ENCODE measurements at places on chromosomes 5 and 9.

DNA sequence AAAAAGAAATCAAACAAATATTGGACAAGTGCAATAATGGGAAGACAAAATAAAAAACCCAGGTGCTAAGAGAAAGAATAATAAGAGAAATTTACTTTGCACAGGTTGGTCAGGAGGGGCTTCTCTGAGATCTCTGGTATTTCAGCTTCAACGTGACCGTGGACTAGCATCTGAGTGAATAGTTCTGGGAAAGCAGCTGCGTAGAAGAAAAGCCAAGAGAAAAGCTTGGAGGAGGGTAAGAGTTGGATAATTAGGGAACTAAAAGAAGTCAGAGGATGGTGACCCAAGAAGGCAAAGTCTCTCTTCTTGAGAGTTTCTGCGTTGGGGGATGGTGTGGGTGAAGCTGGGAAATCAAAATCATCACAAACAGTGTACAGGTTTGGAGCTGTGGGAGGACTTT lies 41.6 kb downstream of the YIPF5 start:
- no peak for DNase-seq

- DNase-seq = no peak
These were observed 53.5 kb downstream of the ZFR start for GRCh38 chr5:32390819-32391591.

- no peak for DNase-seq
These were observed 408.8 kb upstream of the KIF2A start for GRCh38 chr5:61897251-61897650.

DNA sequence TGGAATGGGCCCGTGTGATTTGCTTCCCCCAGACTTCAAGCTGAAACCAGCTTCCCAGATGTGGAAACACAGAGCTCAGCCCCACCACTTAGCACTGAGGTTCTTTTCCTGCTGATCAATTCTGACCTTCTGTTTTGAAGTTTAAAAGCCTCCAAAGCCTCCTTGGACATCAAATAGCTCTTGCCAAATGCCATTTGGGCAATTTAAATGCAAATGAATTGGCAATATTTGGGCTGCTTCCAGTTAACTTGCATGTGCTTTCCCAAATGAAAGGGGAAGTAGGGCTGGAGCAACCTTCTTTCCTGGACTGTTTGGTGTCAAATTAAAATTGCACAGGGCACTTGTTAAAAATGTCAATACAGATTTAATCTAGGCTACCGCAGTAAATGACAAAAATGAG lies 710.5 kb downstream of the TLR4 start:
- DNase-seq = no peak

- no peak for DNase-seq
These were observed 237.0 kb downstream of the PAPPA start for GRCh38 chr9:116390303-116391228.

GRCh38 chr9:69218166-69218565 lies 44.1 kb downstream of the TJP2 start:
- no peak for DNase-seq

DNA sequence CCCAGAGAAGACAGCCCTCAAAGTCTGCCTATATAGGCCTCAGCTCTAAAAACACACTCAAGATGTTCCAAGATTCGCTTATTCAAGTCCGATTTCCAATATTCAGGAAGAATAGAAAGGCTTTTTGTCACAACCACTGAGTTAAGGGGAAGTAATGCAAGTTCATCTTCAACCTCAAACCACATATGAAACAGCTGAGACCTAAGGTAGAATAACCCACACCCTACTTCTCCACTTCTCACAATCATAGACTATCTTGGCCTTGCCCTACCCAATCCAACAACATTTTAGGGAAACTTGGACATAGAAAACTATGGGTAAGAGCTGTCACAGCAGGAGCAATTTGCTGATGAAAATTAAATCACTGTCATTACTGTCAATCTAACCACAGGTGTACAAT lies 152.0 kb upstream of the LRRTM2 start:
- DNase-seq = no peak

- no peak for DNase-seq
These were observed 111.9 kb downstream of the NTRK2 start for GRCh38 chr9:84781458-84781857.

- DNase-seq = no peak
These were observed 77.6 kb downstream of the SIL1 start for GRCh38 chr5:139120521-139120920.

DNA sequence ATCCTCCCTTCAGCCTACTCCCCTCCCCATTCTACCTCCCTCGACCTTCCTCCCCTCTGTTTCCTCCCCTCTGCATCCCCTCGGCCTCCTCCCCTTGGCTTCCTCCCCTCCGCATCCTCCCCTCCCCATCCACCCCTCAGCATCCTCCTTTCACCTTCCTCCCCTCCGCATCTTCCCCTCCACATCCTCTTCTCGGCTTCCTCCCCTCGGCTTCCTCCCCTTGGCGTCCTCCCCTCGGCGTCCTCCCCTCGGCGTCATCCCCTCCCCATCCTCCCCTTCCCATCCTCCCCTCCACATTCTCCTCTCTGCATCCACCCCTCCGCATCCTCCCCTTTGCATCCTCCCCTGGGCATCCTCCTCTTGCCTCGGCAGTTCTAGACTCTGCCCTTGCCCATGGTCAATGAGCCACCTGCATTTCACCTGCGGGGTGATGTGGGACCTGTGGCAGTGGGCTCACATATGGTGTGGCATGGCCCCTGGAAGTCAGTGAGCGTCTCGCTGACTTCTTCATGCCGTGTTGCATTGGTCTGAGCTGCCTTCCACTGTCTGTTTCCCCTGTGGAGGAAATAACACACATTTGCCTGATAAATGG lies 113.0 kb downstream of the WNK2 start:
- no peak for DNase-seq

DNA sequence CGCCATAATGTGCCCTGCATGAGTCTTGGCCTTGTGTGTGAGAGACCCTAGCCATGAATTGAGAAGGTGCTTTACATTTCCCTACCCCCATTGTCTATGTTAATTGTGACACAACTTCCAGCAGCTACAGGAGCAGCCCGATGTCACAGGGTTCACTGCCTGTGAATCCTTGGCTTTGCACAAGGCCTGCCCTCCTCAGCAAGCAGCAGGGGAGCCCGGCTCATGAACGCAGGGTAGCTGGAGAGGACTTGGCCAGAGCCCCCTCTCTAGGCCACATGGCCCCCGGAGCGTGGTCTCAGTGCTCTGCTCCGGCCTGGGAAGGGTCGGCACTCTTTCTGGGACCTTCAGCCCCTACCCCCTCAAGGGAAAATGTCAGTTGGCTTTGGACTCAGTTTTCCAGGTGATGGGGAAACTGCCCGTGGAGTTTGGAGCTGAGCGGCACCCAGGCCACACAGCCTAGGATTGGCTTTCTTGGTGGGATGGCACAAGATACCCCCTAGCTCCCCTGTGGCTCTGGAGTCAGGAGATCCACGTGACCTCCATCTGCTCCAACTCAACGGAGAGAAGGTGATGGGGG lies 160.8 kb downstream of the DAB2IP start:
- DNase-seq = no peak

- no peak for DNase-seq
These were observed 280.8 kb upstream of the RASA1 start for GRCh38 chr5:86986837-86987236.

DNA sequence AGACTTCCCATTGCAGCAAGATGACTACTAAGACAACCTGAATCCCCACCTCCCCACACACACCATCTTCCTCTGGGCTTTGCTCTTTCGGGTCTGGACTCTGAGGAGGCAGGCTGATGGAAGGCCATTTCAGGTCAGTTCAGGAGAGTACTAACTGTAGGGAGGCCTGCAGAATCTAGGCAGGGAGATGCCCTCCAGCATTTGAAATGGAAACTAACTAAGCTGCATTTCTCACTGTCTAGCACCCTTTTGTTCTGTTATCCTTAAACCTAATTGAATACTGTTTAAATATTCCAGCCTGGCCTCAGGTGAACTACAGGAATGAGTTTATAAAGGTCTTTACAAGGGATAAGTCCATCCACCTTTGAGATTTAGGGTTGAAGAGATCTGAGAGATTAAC lies 4.9 kb upstream of the TBCA start:
- DNase-seq = no peak

DNA sequence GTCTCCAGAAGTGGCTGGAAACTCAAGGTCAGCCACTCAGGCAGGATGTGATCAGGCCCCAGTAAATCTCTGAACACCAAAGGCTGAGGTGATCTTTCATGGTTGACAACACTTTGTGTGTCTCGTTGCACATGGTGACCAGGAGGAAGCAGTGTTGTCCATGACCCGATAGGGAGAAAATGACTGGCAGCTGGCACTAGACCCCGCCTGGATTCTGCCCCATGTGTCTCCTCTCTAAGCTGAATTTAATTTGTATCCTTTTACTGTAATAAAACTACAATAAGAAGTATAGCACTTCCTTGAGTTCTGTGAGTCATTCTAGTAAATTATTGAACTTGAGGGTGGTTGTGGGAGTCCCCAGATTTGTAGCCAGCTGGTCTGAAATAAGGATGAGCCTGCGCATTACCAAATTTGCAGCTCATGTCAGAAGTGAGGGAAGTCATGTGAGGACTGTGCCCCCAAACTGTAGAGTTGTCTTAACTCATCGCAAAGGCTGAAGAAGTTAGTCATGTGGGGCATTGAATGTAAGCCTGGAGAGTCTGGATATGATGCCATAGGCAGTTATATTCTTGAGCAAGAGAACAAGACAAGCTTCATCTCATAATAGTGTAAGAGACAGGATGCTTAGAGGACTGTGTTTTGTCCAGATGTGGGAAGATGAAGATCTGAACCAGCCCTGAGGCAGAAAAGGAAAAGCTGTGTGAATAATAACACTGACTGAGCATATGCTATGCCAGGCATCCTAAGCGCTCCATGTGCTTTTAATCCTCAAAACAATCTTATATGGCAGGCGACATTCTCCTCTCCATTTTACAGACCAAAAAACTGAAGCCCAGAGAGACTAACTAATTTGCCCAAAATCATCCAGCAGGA lies 55.9 kb downstream of the TMEM215 start:
- DNase-seq = no peak

DNA sequence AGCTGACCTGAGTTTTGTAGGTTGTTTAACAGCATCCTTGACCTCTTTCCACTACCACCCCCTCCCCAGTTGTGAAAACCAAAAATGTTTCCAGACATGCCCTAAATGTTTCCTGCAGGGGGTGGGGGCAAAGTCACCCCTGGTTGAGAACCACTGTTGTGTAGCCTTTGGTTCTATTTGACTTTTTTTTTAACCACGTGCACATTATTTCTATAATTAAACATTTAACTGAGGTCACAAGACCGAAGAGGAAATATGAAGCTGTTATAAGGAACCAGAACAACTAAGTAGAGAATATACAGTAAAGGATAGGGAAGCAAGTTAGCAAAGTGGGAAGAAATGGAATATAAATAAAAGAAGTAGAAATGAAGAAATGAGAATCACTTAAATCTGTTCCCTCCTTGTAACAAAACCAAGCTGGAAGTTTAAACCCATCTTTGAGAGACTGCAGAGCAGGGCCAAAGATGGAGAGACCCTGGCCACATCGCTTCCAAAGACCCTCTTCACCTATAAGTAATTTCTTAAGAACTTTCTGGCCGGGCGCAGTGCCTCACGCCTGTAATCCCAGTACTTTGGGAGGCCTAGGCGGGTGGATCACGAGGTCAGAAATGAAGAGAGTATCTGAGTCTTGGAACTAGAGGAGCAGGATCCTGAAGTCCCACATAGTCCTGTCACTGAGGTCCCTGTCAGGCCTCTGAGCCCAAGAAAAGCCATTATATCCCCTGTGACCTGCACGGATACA lies 14.4 kb downstream of the SIT1 start:
- DNase-seq = no peak

- no peak for DNase-seq
These were observed 66.7 kb upstream of the CAST start for GRCh38 chr5:96595300-96596090.

GRCh38 chr5:56746553-56747339 lies 68.6 kb upstream of the MAP3K1 start:
- no peak for DNase-seq

- no peak for DNase-seq
These were observed 310.5 kb downstream of the CETN3 start for GRCh38 chr5:90099099-90099498.

DNA sequence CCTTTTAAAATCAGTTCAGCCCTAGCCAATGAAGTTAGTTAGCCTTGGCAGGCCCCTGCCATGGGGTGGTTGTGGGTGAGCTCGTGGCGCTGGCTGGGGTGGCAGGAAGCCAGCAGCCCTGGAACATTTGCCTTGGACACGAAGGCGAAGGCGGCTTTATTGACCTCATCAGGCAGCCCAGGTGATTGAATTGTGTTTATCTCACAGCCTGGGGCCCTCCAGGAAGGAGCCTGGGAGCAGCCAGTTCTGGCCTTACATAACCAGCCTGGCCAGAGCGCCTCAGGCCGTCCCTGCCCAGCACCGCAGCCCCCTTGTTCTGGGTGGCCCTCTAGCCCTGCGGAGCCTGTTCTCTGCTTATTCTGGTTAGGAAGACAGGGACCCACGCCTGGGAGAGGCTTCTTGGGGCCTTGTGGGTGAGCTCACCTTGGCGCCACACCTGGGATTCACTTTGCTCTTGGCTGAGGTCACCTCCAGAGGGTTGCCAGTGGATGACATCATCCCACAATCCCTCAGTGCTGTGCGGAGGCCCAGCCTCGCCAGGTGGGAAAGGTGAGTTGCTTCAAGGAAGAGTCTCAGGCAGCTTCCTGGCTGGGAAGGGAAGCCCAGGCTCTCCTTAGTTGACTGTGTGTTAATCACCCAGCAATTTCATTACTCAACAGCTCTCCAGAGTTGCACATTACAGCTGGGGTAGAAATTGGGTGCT lies 54.4 kb upstream of the RPL26L1 start:
- DNase-seq = no peak

GRCh38 chr5:56449071-56449640 lies 216.0 kb upstream of the ANKRD55 start:
- no peak for DNase-seq

DNA sequence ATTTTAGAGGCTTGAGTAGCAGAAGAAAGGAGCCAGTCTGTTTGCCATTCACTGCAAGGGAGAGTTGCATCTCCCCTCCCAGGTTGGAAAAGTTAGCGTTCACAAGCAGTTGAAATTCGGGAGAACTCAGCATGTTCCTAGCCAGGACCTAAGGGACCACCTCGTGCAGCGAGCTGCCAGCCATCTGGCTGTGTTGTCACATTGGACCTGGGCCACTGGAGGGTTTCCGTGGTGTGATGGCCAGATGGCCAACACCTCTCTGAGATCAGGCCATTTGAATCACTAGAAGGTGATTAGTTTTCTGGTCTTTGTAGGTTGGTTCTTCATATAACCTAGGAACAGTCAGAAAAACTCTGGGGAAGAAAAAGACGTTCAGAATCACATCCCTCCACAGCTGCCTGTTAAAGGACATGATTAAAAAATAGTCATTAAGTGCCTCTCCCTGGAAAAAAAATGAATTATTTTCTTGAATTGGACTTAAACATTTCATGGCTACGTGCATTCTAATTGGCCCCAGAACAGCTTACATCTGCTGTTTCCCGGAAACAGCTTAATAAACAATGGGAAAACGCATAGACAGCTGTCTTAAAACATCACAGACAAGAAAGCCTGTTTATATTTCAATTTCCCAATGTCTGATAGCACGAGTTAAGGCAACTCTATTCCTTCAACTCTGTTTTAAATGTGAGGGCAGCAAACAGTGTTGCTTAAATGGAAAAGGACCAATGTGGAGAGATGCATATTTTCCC lies 303.9 kb downstream of the TENT4A start:
- DNase-seq = no peak

GRCh38 chr5:132098151-132098594 lies 24.6 kb downstream of the CSF2 start:
- no peak for DNase-seq

- DNase-seq = no peak
These were observed 762 bp downstream of the CACNA1B start for GRCh38 chr9:137878146-137878941.

Measured in posterior cingulate gyrus (tissue), 11 donors.